ENCODE measurements at places on chromosomes 5 and 9. TPM values are rescaled to one million over a fixed set of nuclear protein-coding genes. Genes with fewer than 3 reads are reported as not detected.

DNA sequence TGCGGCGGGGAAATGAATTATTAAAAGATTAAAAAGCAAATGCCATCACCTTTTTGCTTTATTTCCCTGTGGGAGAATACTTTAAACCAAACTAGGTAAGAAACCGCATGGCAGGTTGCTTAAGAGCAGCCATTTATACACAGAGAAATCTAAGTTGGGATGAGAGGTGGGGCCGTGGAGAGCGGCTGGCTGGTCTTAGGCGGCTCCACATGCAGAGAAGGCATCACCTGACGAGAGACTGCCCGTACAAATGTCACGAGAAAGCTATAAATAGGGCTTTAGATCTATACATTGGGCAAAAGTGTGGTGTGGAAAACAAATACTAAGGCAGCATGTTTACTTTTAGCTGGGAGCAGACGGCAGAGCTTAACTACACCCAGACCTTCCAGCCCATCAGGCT, 39.4 kb downstream of the MED27 start:
- DNase-seq: peak; percentile 62

- DNase-seq: no peak
Measured at GRCh38 chr5:180815293-180815917, 12.8 kb upstream of the MGAT1 start.

- DNase-seq: no peak
Measured at GRCh38 chr9:90098408-90098807, 493.6 kb downstream of the GADD45G start.

DNA sequence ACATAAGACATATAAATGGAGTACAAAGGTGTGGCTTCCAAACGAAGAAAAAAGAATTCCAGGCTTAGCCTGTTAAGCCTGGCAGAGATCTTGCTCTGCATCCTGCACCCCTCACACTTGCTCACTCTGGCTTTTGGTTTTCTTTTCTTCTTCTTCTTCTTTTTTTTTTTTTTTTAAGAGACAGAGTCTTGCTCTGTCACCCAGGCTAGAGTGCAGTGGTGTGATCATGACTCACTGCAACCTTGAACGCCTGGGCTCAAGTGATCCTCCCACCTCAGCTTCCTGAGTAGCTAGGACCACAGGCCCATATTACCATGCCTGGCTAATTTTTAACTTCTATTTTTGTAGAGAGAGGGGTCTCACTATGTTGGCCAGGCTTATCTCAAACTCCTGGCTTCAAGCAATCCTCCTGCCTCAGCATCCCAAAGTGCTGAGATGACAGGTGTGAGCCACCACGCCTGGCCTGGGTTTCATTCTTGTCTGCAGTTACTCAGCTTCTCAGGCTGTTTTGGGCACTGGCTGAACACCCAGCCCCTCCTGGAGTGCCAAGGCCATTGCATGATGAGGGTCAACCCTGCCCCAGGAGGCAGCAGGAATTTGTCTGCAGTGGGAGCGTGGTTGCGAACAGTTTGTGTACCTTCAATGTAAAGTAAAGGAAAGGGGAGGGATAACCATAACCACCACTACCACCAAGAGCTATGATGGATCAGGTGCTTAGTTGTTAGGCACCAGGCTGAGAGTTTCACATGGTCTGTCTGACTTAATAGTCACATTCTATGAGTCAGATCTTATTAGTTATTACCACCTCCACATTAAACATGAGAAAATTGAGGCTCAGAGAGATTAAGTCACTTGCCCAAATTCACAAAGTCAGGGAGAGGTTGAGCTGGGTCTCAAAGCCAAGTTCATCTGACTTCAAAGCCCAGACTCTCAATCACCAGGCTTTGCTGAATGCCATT, 219.2 kb upstream of the PANK3 start:
- DNase-seq: no peak

PTAR1 gene
- 4.5 TPM for polyA plus RNA-seq

RPL37 gene
- polyA plus RNA-seq: 2,142 TPM

FUT7 gene
- 0.50 TPM for polyA plus RNA-seq

EMB gene
- 1.5 TPM for polyA plus RNA-seq

PCDHB11 gene
- 0.30 TPM for polyA plus RNA-seq

TLX3 gene
- not detected for polyA plus RNA-seq
